ENCODE measurements at places on chromosomes 1 and 21.

GRCh38 chr1:200960236-200960947, 63.1 kb downstream of the KIF21B start:
- DNase-seq: no peak

GRCh38 chr1:195376190-195376589, 1232.0 kb downstream of the KCNT2 start:
- DNase-seq: no peak

DNA sequence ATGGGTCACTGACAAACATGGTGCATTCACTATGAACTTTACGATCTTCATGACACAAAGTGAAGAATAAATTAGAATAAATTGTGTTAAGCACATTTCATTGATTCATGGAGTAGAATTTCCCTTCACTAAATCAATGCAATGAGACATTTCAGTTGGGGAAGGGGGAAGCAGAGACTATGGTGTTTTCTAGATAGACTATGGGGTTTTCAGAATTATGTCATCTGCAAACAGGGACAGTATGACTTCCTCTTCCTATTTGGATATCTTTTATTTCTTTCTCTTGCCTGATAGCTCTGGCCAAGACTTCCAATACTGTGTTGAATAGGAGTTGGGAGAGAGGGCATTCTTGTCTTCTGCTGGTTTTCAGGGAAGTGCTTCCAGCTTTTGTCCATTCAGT, 80.0 kb upstream of the C1orf105 start:
- no peak for DNase-seq

GRCh38 chr21:27425574-27425973, 458.7 kb upstream of the ADAMTS5 start:
- DNase-seq: no peak

GRCh38 chr1:39540504-39541031, 36.0 kb downstream of the PABPC4 start:
- no peak for DNase-seq

DNA sequence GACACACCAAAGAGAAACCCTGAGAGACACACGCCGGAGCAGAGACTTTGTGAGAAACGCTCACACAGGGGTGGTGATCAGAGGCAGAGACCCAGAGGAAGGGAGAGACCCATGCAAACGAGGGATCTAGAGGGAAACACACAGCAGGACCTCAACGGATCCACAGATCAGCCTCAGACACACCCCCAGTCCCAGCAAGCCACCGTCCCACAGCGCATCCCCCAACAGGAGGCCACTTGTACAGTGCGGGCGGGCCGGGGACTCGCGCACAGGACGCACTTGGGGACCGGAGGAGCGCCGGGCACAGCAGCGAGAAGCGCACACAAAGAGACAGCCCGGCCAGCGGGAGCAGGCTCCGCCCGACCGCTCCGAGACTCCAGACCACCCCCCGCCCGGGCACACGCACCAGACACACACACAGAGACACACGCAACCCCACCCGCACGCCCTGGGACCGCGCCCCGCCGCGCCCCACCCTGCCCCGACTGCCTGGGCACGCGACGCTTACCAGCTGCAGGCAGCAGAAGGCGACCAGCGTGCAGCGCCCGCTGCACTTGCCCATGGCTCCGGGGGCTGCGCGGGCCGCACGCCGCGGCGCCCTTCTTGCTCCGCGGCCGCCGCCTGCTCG, 587 bp downstream of the NKAIN1 start:
- DNase-seq: peak; percentile 5

DNA sequence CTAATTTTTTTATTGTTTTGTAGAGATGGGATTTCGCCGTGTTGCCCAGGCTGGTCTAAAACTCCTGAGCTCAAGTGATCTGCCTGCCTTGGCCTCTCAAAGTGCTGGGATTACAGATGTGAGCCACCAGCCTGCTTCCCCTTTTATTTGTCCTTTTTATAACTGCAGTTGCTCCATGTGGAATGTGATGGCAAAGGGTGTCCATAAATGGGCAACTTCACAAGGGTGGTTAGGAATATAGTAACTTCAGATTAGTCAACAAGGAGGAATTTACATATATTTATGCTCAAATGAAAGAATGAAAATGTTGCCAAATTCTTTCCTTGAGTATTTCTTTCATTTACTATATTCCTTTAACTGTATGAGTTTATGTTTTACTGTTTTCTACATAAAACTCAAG, 182.9 kb downstream of the BACH1 start:
- no peak for DNase-seq

DNA sequence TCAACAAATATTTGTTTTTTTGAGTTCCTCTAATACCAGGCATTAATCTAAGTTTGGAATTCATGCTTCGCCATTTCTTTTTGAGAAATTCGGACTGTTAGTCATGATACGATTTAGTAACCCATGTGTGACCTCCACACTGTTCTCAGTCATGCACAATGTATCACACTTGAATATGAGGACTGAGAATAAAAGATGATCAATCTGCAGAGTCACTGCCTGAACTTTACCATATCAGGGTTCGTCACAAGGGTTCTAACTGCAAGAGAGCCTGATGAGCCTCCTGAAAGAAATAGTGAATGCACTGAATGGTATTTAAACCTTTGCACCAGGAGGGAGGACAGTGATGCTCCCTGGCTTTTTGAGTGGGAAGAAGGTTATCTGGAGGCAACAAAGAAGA, 10.9 kb upstream of the FASLG start:
- DNase-seq: no peak

GRCh38 chr1:66300280-66300971, 233.5 kb upstream of the SGIP1 start:
- no peak for DNase-seq
